Activated T-helper 17 cell treated with anti-CD3 and anti-CD28 coated beads, Interleukin-2, amount 50 U/mL, for 72 hours (primary cell): ENCODE measurements at places on chromosomes 6 and 20.

DNA sequence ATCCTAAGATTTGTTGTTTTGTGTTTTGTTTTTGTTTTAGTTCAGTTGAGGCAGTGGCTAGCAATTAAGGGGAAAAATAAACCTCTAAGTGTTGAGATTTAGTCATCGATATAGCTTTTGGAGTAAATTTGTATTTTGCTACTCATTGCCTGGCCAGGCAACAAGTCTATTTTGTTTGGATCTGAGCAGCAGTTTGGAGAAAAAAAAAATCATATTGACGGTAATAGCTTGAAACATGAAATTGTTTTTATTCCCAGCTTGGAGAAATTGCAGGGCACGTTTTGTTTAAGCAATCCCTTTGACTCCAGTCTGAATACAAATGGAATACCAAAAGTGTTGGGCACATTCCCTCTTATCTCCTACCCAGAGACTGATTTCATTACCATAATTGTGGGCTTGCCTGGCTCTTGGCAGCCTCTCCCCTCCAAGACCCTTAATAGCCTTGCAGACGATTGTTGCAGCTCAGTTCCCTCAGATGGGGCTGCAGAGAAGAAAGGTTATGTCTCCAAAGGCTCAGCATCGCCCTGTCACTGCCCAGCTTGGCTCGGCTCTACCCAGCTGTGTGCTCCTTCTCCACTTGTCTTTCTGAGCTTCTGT is 56.0 kb downstream of the ISM1 start:
- H3K27ac ChIP-seq, result no peak overlapping the region
- ATAC-seq, result no peak
- no peaks in the 10 kb centered on the region for H3K27me3 ChIP-seq
- no peaks in the 10 kb centered on the region for H3K4me1 ChIP-seq

DNA sequence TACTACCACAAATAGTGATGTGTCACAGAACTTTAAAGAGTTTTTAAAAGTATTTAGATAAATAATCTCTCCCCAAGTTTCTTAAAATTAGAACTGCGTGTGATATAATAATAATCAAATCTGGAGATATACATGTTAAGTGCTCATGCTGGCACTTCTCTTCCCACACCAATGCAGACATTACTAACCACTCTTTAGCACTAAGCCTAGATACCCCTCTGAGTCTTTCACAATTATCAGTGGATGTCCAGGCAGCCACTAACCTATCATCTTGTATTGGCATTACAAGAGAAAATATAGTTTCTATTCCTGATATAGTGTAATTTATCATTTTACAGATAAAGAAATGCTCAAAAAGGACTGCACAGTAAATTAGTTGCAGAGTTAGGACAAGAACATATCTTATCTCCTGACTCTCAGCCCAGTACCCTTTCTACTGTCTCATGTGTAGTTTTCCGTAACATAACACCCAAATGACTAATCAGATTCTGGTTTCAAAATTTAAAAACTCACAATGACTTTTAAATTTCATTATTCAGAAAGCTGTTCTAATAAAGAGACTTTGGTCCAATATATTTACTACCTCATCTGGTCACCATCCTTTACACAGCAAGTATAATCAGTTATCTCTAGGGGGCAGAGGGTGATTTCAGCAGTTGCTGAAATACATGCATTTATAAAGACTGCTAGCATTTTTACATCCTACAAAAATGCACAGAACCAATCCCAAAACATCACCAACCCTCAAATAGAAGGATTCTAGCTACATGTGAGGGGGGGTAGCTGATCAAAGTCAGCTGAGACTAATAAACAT is 215.5 kb upstream of the MCHR2 start:
- no peak overlapping the region for H3K27ac ChIP-seq
- H3K4me1 ChIP-seq, result no peaks in the 10 kb centered on the region
- ATAC-seq, result no peak
- H3K36me3 ChIP-seq, result no peaks in the 10 kb centered on the region
- H3K27me3 ChIP-seq, result peaks cover 3% of the 10 kb centered on the region

- H3K27ac ChIP-seq, result peak overlapping the region; percentile 54
- no peaks in the 10 kb centered on the region for H3K27me3 ChIP-seq
- peaks cover 96% of the 10 kb centered on the region for H3K36me3 ChIP-seq
- H3K4me1 ChIP-seq, result peaks cover 14% of the 10 kb centered on the region
Measured at GRCh38 chr20:32159766-32160221, 47.7 kb downstream of the PLAGL2 start.

- no peak overlapping the region for H3K27ac ChIP-seq
- no peaks in the 10 kb centered on the region for H3K27me3 ChIP-seq
- no peak for ATAC-seq
- H3K4me1 ChIP-seq, result peaks cover 27% of the 10 kb centered on the region
Measured at GRCh38 chr6:137106183-137106582, 61.4 kb upstream of the IL20RA start.

GRCh38 chr20:60959971-60960370 is 292.1 kb upstream of the CDH4 start:
- no peaks in the 10 kb centered on the region for H3K36me3 ChIP-seq
- H3K27me3 ChIP-seq, result peaks cover 7% of the 10 kb centered on the region
- H3K4me1 ChIP-seq, result no peaks in the 10 kb centered on the region
- no peak overlapping the region for H3K27ac ChIP-seq
- ATAC-seq, result no peak

GRCh38 chr20:10508468-10509251 is 73.6 kb downstream of the SLX4IP start:
- H3K4me3 ChIP-seq, result no peak overlapping the region
- H3K27me3 ChIP-seq, result no peaks in the 10 kb centered on the region
- no peak overlapping the region for H3K27ac ChIP-seq
- no peak for ATAC-seq
- peaks cover 8% of the 10 kb centered on the region for H3K4me1 ChIP-seq

- H3K4me1 ChIP-seq, result peaks cover 41% of the 10 kb centered on the region
- peaks cover 97% of the 10 kb centered on the region for H3K36me3 ChIP-seq
- H3K4me3 ChIP-seq, result peak overlapping the region; percentile 69
- peak; percentile 8 for ATAC-seq
- no peaks in the 10 kb centered on the region for H3K27me3 ChIP-seq
- peak overlapping the region; percentile 98 for H3K27ac ChIP-seq
Measured at GRCh38 chr6:87181903-87182302, 26.5 kb downstream of the ZNF292 start.

- no peaks in the 10 kb centered on the region for H3K36me3 ChIP-seq
- H3K4me3 ChIP-seq, result no peak overlapping the region
- H3K4me1 ChIP-seq, result peaks cover 7% of the 10 kb centered on the region
- no peaks in the 10 kb centered on the region for H3K27me3 ChIP-seq
Measured at GRCh38 chr6:72650081-72650745, 28.3 kb downstream of the KCNQ5 start.

DNA sequence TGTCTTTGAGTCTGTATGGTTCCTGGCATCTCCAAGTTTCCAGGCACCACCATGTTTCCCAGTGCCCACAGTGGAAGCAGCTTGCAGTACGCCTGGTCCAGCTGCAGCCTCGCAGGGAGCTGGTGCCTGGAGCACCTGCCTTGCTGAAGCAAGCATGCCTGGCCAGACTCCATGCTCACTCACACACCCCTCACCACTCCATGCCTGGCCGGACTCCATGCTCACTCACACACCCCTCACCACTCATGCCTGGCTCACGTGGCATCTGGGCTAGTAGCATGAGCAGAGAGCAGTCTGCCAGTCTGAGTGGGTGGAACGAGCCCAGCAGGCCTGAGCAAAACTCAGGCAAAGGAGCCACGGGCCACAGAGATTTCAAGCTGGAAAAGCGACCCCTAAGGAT is 214.3 kb downstream of the TFAP2C start:
- ATAC-seq, result no peak
- no peak overlapping the region for H3K4me3 ChIP-seq
- no peak overlapping the region for H3K27ac ChIP-seq

DNA sequence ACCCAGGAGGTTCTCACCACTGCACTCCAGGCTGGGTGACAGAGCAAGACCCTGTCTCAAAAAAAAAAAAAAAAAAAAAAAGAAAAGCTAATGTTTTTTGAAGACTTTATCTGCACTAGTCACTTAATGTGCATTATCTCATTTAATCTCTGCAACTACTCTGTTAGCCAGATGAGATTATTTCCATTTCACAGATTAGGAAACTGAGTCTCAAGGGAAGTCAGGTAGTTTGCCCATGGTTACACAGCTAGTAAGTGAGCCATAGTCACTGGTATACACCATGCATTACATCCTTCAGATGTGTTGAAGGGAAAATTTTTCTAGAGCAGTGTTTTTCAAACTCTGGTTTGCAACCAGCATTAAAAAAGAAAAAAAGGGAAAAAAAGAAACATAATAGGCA is 7.2 kb upstream of the SRF start:
- H3K27ac ChIP-seq, result no peak overlapping the region
- no peaks in the 10 kb centered on the region for H3K27me3 ChIP-seq
- ATAC-seq, result no peak
- no peak overlapping the region for H3K4me3 ChIP-seq

GRCh38 chr20:6265204-6265904 is 142.5 kb upstream of the FERMT1 start:
- H3K4me1 ChIP-seq, result no peaks in the 10 kb centered on the region
- H3K36me3 ChIP-seq, result no peaks in the 10 kb centered on the region
- no peaks in the 10 kb centered on the region for H3K27me3 ChIP-seq
- no peak for ATAC-seq
- H3K27ac ChIP-seq, result no peak overlapping the region
- no peak overlapping the region for H3K4me3 ChIP-seq

- no peak overlapping the region for H3K27ac ChIP-seq
- no peak for ATAC-seq
- no peaks in the 10 kb centered on the region for H3K27me3 ChIP-seq
- no peaks in the 10 kb centered on the region for H3K4me1 ChIP-seq
- H3K4me3 ChIP-seq, result no peak overlapping the region
- no peaks in the 10 kb centered on the region for H3K36me3 ChIP-seq
Measured at GRCh38 chr20:8587251-8587650, 455.2 kb downstream of the PLCB1 start.

DNA sequence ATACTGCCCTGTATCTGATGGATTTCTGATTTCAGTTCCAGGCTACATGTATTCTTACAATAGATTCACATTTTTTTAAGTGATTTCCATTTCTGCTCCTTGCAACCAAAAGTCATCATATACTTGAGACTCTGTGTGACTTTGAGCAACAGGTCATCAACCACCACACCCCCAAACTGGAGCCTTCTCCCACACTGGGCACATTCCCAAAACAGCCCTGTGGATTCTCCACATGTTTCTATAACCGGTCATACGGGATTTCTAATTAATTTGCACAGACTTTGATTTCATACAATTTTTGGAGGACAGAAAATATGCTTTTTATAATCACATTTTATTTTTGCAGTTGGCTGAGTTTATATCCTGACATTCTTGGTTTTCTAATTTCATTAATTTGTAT is 317.2 kb upstream of the ID4 start:
- H3K4me1 ChIP-seq, result no peaks in the 10 kb centered on the region
- H3K27ac ChIP-seq, result no peak overlapping the region
- H3K4me3 ChIP-seq, result no peak overlapping the region
- no peaks in the 10 kb centered on the region for H3K27me3 ChIP-seq
- ATAC-seq, result no peak

DNA sequence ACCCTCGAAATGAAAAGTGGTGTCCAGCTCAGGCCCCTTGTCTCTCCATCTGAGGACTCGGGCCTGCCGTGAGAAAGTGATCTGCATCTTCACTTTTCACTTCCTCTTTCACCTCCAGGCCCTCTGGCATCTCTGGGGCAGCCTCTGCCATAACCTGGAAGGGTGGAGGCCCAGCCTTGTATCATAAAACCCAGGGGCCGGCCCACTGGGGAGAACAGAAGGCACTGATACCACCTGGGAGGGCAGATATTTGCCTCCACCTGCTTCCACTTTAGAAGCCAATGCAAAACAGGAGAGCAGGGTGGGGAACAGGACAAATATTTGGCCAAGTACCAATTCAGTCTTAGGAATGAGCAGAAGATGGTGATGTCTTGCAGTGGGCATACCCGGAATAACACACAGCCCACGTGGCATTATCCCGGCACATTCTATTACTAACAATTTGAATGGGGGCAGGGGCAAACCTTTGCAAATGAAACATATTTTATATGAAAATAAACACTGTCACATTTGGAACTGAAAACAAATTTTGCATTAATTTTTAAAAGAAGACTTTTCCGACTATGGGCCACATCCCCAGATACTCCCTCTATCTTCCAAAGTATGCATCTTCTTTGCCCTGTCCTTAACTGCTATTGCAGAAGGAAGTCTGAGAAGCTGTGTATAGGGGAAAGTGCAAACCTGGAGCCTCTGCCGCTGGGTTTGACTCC is 69.2 kb upstream of the TBC1D7 start:
- H3K4me1 ChIP-seq, result no peaks in the 10 kb centered on the region
- no peaks in the 10 kb centered on the region for H3K27me3 ChIP-seq
- H3K36me3 ChIP-seq, result no peaks in the 10 kb centered on the region
- H3K4me3 ChIP-seq, result no peak overlapping the region
- ATAC-seq, result no peak

- H3K4me3 ChIP-seq, result no peak overlapping the region
- no peak for ATAC-seq
- H3K27me3 ChIP-seq, result peaks cover 25% of the 10 kb centered on the region
- no peak overlapping the region for H3K27ac ChIP-seq
- H3K36me3 ChIP-seq, result no peaks in the 10 kb centered on the region
- H3K4me1 ChIP-seq, result no peaks in the 10 kb centered on the region
Measured at GRCh38 chr20:21571841-21572690, 58.2 kb upstream of the NKX2-2 start.

GRCh38 chr6:160043784-160044183 is 74.9 kb downstream of the IGF2R start:
- H3K27ac ChIP-seq, result no peak overlapping the region
- H3K4me3 ChIP-seq, result no peak overlapping the region
- no peaks in the 10 kb centered on the region for H3K27me3 ChIP-seq
- no peak for ATAC-seq
- H3K36me3 ChIP-seq, result peaks cover 98% of the 10 kb centered on the region

GRCh38 chr20:54207053-54207742 is 689 bp upstream of the PFDN4 start:
- peaks cover 16% of the 10 kb centered on the region for H3K36me3 ChIP-seq
- peak overlapping the region; percentile 100 for H3K27ac ChIP-seq
- no peak for ATAC-seq

DNA sequence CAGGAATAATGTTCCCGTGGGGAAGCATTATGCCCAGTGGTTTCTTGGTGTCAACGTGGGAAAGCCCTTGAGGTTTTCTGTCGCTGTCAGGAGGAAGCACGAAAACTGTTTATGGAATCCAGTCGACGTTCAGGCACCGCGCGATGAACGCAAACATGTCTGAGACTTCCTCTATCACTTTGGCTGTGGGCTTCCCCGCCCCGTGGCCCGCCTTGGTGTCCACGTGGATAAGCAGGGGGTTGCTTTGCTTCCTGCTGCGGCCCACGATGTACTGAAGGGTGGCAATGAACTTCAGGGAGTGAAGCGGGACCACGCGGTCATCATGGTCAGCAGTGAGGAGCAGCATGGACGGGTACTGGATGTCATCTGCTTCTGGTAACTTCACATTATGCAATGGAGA is 98.2 kb upstream of the POPDC3 start:
- peaks cover 74% of the 10 kb centered on the region for H3K36me3 ChIP-seq
- H3K4me3 ChIP-seq, result no peak overlapping the region
- H3K4me1 ChIP-seq, result no peaks in the 10 kb centered on the region
- no peaks in the 10 kb centered on the region for H3K27me3 ChIP-seq
- ATAC-seq, result no peak
- no peak overlapping the region for H3K27ac ChIP-seq

GRCh38 chr6:41325446-41326066 is 9.9 kb upstream of the NCR2 start:
- no peak overlapping the region for H3K27ac ChIP-seq
- no peaks in the 10 kb centered on the region for H3K36me3 ChIP-seq
- H3K4me1 ChIP-seq, result no peaks in the 10 kb centered on the region
- peaks cover 29% of the 10 kb centered on the region for H3K27me3 ChIP-seq
- ATAC-seq, result no peak
